ENCODE measurements at places on chromosomes 3 and 15. TPM values are rescaled to one million over a fixed set of nuclear protein-coding genes. Genes with fewer than 3 reads are reported as not detected.

DNA sequence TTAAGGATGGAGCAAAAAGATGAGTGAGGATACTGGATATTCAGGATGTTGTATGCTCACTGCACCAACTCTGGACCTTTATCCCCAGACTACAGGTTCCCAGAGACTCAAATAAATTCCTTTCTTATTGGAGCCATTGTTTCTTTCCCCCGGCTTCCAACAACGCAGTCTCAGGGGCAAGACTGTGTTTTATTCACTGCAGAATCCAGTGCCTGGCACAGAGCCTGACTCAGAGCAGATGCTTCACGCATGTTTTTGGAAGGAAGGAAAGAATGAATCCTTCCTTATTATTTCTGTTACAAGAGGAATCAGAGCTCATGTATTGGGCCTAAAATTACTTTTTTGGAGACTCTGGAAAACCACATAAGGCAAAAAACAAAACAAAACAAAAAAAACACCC lies 96.0 kb upstream of the VGLL4 start:
- no peak overlapping the region for H3K27ac ChIP-seq
- H3K36me3 ChIP-seq, result peaks cover 1% of the 10 kb centered on the region
- H3K4me3 ChIP-seq, result no peak overlapping the region
- H3K4me1 ChIP-seq, result no peaks in the 10 kb centered on the region

GRCh38 chr3:161770484-161771386 lies 274.1 kb downstream of the OTOL1 start:
- no peak for DNase-seq
- no peak overlapping the region for H3K27ac ChIP-seq
- no peak overlapping the region for H3K4me3 ChIP-seq
- peaks cover 3% of the 10 kb centered on the region for H3K27me3 ChIP-seq
- no peaks in the 10 kb centered on the region for H3K36me3 ChIP-seq
- H3K4me1 ChIP-seq, result no peaks in the 10 kb centered on the region

- no peak for DNase-seq
- no peaks in the 10 kb centered on the region for H3K36me3 ChIP-seq
- no peak overlapping the region for H3K27ac ChIP-seq
- no peaks in the 10 kb centered on the region for H3K27me3 ChIP-seq
Measured at GRCh38 chr3:77227567-77227966, 187.7 kb downstream of the ROBO2 start.

- DNase-seq, result no peak
- no peak overlapping the region for H3K4me3 ChIP-seq
- peaks cover 26% of the 10 kb centered on the region for H3K27me3 ChIP-seq
- no peak overlapping the region for H3K27ac ChIP-seq
- no peaks in the 10 kb centered on the region for H3K4me1 ChIP-seq
Measured at GRCh38 chr3:122078235-122078935, 23.2 kb downstream of the CD86 start.

DNA sequence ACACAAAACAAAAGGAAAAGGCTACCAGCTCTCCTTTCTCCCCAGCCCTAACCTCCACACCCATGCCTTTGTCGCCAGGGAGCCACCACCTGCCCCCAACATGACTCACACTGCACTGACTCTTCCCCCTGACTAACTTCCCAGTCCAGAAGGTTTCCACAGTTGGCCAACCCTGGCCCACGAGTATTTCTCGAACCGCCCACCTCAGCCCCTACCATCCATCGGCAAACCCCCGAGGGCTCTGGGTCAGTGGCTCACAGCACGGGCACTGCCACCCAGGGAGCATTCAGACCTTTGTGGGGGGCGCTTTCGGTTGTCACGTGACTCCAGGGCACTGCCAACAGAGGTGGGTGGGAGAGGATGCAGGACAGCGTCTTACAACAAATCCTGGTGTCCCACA lies 152.3 kb downstream of the LRRC28 start:
- peak overlapping the region; percentile 55 for H3K27ac ChIP-seq
- H3K4me1 ChIP-seq, result peaks cover 71% of the 10 kb centered on the region
- DNase-seq, result peak; percentile 43
- H3K27me3 ChIP-seq, result no peaks in the 10 kb centered on the region
- H3K4me3 ChIP-seq, result no peak overlapping the region

DNA sequence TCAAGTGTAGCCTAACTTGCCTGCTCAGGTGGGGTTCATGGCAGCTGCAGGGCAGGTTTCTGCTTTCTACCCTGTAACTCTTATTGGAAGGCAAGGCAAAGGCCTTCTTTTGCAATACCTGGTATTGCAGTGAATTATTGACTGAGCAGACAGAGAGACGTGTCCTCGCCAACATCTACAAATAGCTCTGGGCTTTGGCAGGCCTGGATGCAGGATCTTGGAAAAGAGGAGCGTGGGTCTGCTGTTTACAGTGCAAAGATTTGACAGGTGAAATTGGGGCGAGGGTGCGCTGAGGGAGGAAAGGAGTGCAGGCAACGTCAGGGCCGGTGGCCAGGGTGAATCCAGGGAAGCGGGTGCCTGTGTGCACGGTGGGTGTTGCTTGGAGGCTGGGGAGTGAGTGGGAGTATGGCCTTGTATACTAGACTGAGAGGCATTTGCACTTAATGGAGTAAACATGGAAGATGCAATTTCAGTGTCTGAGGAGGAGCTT lies 44.5 kb downstream of the ST6GAL1 start:
- H3K27me3 ChIP-seq, result no peaks in the 10 kb centered on the region
- H3K4me3 ChIP-seq, result no peak overlapping the region
- H3K36me3 ChIP-seq, result peaks cover 15% of the 10 kb centered on the region
- peak overlapping the region; percentile 8 for H3K27ac ChIP-seq
- peaks cover 50% of the 10 kb centered on the region for H3K4me1 ChIP-seq

GRCh38 chr3:134594331-134594741 lies 56.5 kb downstream of the KY start:
- no peak for DNase-seq
- no peak overlapping the region for H3K4me3 ChIP-seq
- H3K27ac ChIP-seq, result no peak overlapping the region
- no peaks in the 10 kb centered on the region for H3K4me1 ChIP-seq

- peaks cover 3% of the 10 kb centered on the region for H3K4me1 ChIP-seq
- peaks cover 3% of the 10 kb centered on the region for H3K36me3 ChIP-seq
- no peaks in the 10 kb centered on the region for H3K27me3 ChIP-seq
- H3K27ac ChIP-seq, result no peak overlapping the region
- no peak for DNase-seq
Measured at GRCh38 chr3:28291577-28291976, 50.2 kb downstream of the CMC1 start.

DNA sequence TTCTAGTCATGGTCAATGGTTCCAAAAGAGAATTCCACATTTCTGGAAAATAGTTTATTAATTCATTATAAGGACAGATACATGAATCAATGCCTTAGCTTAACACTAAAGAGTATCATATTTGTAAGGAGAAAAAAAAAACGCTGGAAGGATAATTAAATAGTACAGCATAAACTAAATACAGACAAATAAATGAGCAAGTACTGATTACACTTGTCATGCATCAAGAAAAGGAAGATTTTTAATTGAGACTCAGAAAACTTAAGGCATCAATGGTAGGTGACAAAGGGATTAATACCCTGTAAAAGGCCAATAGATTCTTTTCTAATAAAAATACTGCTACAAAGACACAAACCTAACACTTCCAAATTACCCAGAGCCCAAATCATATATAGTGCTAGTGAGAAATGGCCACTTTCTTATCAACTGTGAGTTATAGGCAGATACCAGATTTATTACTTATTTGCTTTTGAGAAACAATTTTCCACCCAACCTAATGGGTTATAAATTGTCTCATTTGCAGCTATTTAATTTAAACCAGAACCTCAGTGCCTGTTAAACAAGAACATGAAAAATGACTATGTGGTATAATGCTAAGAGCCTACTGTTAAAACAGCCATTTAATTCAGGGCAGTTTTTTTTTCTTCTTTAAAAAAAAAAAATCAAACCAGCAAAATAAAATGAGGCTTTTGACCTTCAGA lies 3.8 kb upstream of the IGDCC3 start:
- peaks cover 4% of the 10 kb centered on the region for H3K27me3 ChIP-seq
- no peak overlapping the region for H3K4me3 ChIP-seq
- H3K27ac ChIP-seq, result no peak overlapping the region
- DNase-seq, result no peak

FSIP1 gene
- total RNA-seq, result 0.40 TPM

LNP1 gene
- total RNA-seq, result 2.2 TPM

GPR87 gene
- total RNA-seq, result not detected
